ENCODE measurements at places on chromosomes 3 and 15.
A peak's percentile ranks its signal among the peaks of the same experiment; 100 is the strongest.

DNA sequence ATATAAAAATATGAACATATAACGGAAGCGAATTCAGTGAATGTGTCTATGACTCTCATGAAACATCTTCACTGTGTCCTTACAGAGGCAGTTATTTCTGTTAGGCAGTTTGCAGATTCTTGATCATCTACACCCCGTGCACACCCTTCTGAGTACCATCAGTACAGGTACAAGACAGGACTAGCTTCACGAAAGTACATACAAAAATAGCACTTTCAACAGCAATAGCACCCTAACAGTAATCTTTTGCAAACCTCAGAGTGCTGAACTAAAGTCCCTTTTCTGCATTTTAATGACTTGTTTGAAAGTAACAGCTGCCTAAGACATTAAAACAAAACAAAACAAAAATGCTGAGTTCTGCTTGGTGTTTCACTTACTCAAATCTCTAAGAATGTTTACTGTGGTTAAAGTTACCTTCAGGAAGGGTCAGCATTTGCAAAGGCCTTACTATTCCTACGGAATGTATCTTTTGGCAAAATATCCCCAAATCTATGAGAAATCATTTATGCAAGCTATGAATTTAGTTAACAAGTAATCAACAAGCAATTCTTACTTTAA is 104.1 kb downstream of the CNTN3 start:
- DNase-seq, result no peak

GRCh38 chr3:31890742-31891469 is 90.2 kb downstream of the OSBPL10 start:
- DNase-seq, result no peak

- no peak for DNase-seq
Observed at GRCh38 chr3:98697225-98697624, 65.9 kb upstream of the ST3GAL6 start.

DNA sequence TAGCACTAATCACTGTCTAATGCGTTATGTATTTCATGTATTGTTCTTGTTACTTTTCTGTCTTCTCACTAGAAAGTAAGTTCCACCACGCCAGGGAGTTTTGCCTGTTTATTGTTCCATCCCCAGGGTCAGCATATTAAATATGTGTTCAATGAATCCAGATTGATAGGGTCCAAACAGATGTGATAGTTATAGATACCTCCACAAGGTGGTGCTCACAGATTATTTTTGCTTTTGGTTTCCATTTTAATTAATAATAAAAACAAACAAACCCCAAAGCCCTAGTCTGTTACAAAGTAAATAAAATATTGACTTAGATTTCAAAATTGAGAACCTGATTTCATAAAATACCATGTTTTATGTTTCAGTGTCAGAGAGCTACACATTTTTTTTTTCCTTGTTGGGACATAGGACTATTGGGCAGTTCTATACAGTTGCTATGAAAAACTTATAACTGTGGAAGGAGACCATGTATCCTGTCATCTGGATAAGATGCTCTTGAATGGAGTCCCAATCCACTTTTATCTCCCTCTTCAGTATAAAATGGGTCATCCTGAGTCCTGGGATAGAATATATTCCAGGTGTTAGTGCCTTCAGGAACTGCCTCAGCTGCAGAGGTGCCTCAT is 12.4 kb downstream of the OTOL1 start:
- no peak for DNase-seq

DNA sequence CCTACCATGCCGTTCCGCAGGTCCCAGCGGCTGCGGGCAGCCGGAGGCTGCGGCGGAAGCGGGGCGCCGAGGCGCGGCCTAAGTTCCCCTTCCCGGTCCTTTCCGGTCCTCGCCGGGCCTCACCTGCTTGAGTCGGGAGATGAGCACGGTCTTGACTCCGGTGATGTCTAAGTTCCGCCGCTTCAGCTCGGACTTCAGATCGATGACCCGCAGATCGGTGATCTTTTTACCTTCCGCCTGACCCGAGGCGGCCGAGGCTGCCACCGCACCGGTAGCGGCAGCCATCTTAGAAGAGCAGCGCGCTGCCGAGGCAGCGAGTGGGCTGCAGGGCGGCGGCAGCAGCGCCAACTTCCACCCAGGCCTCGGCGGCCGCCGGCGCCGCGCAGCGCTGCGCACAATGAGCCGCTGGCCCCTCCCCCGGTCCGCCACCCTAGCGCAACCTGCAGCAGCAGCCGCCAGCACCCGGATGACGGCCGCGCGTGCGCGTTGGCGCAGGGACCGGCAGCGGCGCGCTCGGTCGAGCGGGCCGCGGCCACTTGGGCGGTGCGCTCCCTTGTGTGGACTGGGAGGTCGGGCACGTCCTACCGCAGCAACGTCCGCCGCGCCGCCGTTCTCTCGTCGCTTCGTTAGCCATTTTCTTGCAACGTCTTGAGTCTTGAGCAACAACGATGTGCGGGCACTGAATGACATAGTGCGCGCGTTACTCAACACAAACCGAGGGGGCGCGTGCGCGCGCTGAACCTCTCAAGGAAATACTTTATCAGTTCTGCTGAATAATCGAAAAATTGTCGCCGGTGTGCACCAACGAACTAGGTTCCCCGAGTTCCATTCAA is at the start of gene SLTM:
Gene SLTM (minus strand): TSS at position 399 of the 833 bp plus-strand sequence. CDS start 114 bp downstream, at position 285.
- peak; percentile 97 for DNase-seq

- DNase-seq, result no peak
Observed at GRCh38 chr3:57001356-57001755, 59.1 kb upstream of the SPATA12 start.

Measured in glutamatergic neuron (in vitro differentiated cells).